ENCODE measurements at places on chromosomes 5 and 9. TPM values are rescaled to one million over a fixed set of nuclear protein-coding genes. Genes with fewer than 3 reads are reported as not detected.

C5orf34 gene
- 1.5 TPM for total RNA-seq

DNA sequence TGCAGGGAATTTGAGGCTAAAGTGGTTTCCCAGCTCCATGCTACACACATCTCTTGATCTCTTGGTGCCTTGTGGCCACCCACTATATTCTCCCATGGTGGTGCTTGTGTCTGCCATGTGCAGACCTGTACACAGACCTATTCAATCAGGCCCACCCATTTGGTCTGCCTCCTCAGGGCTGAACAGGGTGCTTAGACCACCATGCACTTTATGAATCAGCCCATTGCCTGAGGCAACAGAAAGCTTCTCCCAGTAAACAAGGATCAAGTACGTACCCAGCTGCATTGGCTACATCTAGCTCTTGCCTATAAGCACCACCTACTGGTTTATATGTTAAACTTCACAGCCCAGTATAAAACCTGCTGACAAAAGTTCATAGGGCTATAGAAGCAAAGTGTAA, 664.3 kb upstream of the EDIL3 start:
- DNase-seq: no peak

DNA sequence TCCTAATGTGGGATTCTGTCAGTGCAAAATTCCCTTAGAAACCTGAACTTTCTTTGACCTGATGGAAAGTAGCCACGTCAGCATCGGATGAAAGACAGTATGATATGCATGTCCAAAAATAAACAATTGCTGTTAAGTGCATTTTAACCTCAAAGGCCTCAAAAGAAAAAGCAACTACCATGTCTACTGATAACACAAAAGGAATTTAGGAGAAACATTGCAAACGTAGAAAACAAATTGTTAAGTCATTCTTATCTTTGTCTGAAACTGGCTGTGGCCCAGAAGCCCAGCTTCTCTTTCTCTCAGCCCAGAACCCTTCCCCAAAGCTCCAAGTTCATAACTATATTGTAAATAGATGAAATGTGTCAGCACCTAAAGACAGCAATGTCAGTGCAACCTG, 11.1 kb upstream of the LHFPL2 start:
- no peak for DNase-seq

FAXDC2 gene
- 25.7 TPM for total RNA-seq

IQGAP2 gene
- total RNA-seq: 8.8 TPM

DNA sequence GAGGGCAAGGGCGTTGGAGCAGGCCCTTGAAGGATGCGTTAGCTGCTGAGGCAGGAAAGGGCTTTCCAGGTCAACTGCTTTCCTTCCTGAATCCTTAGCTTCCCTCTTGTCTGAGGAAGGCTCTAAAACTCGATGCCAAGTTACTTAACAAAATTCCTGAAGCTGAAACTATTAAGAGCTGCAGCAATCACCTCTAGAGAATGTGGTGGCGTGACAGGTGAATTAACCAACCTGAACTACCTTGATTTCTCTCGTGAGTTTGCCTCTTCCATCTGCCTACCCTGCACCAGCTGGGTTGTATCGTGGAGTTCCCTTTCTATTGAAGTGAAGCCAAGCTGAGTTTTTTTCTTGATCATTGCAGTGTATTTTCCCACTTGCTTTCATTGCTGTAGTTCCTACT, 96.1 kb downstream of the PDE8B start:
- no peak for DNase-seq

GRCh38 chr5:164000241-164000640, 494.8 kb downstream of the MAT2B start:
- DNase-seq: no peak

DNA sequence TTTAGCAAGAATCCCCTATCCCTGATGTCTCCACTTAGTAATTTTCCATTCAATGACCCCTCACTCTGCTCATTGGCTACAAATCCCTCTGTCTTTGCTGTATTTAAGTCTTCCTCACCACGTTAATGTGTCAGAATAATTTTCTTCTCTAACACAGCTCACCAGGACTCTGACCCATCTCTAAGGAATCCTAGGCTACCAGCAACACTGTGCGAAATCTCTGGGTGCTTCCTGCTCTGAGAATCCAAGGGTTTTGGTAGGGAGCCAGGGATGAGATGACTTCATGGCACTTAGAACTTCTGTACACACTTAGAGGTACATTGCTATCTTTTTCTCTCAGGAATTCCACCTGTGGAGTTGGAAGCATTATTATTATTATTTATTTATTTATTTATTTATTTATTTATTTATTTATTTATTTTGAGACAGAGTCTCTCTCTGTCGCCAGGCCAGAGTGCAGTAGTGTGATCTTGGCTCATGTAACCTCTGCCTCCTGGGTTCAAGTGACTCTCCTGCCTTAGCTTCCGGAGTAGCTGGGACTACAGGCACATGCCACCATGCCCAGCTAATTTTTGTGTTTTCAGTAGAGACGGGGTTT, 53.5 kb downstream of the FOXI1 start:
- DNase-seq: no peak

GRCh38 chr5:83285661-83286398, 185.7 kb upstream of the VCAN start:
- no peak for DNase-seq

DNA sequence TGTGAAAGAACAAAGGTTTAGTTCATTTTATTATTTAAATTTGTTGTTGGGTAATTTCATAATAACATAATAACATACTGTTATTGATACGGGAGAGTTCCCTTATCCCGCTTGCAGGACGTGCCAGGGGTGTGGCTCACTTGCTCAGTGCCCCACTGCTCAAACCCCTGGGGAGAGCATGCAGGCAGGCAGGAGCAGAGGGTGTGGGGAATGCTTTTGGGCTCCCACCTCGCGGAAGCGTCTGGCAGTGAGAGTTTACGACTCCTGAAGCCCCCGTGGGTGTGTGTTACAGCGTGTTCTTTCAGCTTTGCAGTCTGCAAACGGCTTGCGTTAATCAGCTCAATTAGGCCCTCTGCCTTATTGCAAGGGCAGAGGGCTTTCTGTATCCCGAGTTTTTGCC, 675.9 kb downstream of the SEMA5A start:
- no peak for DNase-seq

- DNase-seq: no peak
Observed at GRCh38 chr9:13580760-13581159, 301.3 kb upstream of the MPDZ start.

GRCh38 chr5:7794311-7794710, 56.6 kb downstream of the CFAP90 start:
- no peak for DNase-seq

CACFD1 gene
- 28.9 TPM for total RNA-seq

SLC9A3 gene
- total RNA-seq: 1.7 TPM

GRCh38 chr9:88739373-88739772, 204.4 kb downstream of the NXNL2 start:
- no peak for DNase-seq

DNA sequence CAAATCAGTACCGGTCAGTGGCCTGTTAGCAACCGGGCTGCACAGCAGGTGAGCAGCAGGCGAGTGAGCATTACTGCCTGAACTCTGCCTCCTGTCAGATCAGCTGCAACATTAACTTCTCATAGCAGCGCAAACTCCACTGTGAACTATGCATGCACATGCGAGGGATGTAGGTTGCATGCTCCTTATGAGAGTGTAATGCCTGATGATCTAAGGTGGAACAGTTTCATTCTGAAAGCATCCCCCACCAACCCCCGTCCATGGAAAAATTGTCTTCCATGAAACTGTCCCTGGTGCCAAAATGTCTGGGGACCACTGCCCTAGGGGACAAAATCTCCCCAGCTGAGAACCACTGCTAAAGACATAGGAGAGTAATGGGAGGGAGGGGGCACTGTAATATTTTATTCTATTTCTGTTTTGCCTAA, 51.1 kb downstream of the P4HA2 start:
- no peak for DNase-seq

ANP32B gene
- total RNA-seq: 117 TPM

WDR36 gene
- total RNA-seq: 23.5 TPM

GLRA1 gene
- total RNA-seq: not detected

GRCh38 chr5:110738503-110738811, 350 bp upstream of the SLC25A46 start:
- DNase-seq: no peak

DNA sequence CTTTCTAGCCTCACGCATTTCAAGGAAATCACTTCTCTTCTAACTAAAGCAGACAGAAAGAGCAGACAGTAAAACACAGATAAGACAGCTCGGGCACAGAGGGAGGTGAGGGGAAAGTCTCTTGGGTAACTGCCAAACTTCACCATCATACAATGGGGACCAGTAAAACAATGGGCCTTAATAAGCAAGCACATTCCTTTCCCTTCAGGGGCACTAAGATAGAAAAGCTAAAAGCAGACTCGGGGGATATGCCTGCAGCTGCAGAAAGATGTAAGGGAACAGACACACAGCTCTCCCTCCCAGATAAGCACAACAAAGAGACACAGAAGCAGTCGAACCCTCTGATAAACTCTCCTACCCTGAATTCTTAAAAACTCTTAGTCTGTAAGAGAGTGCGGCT, 15.6 kb upstream of the CKS2 start:
- DNase-seq: no peak

NTRK2 gene
- 30.9 TPM for total RNA-seq

DNA sequence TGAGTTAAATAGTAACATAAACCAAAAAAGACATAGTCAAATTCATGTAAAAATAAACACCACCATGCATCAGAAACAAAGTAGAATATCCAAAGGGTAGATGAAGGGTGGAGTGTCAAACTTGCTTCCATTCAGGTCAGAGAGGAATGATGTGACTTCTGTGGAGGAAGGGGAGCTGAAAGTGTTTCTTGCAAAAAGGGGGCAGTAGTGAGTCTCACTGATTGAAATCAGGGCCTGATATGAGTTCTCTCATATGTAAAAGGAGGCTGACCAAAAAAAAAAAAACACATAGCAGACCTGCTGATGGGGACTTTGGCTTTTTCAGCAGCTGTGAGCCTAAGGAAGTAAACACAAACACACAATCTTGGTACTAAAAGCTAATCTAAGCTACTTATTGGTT, 38.8 kb upstream of the RGMB start:
- DNase-seq: no peak

ST8SIA4 gene
- total RNA-seq: not detected

ZNF883 gene
- total RNA-seq: 7.3 TPM

DNA sequence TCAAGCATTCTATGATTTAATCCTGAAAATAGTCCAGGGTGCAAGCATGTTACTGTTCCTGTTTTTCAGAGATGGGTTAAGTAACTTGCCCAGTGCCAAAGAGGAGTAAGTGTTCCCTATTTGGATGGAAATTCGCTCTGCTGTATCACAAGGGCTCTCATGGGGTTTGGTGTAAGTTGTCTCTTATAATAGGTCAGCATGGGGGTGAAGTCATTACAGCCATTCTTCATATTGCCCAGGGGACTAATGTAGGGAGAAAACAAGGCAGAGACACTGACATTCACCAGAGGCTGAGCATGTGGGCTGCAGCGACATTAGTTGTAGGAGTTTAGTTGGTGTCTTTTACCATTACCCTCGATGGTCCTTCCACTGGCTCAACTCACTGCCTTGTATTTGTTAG, 142.1 kb upstream of the GLRA1 start:
- no peak for DNase-seq

NEUROG1 gene
- not detected for total RNA-seq

ZNF454 gene
- total RNA-seq: 1.6 TPM

DNA sequence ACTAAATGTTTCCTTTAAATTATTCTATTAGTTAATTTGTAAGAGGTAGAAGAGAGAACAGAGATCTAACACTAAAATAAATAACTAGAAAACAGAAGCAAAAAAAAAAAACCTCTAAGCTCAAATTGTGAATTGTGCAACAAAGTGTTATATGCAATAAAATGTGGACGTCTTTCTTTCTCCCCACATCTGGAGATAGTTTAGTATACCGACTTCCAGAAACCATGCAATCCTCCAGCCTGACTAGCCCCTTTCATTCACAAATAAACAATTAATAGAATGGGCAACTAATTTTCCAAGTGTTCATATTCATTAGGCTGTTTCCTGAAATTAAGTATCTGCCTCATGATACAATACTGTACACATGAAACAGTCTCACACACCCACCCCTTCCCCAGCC, 258.5 kb downstream of the BNC2 start:
- no peak for DNase-seq

DNA sequence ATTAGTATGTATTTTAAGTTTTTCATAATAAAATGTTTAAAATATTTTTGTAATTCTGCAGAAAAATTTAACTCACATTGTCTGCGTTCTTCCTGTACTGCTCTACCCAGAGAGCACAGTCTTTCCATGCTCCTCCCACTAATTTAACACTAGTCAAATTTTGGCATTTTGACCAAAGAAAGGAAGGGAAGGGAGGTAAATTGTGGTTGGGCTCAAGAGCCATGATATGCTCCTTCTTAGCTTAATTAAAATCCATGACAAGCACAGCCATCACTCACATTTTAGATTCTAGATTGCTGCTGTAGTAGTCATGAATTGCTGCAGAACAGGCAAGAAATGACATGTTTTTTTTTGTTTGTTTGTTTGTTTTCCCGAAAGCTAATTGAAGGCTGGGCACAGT, 98.4 kb downstream of the NLN start:
- DNase-seq: no peak

SLC24A2 gene
- total RNA-seq: not detected

TESK1 gene
- 44.4 TPM for total RNA-seq

SOHLH1 gene
- not detected for total RNA-seq

DNA sequence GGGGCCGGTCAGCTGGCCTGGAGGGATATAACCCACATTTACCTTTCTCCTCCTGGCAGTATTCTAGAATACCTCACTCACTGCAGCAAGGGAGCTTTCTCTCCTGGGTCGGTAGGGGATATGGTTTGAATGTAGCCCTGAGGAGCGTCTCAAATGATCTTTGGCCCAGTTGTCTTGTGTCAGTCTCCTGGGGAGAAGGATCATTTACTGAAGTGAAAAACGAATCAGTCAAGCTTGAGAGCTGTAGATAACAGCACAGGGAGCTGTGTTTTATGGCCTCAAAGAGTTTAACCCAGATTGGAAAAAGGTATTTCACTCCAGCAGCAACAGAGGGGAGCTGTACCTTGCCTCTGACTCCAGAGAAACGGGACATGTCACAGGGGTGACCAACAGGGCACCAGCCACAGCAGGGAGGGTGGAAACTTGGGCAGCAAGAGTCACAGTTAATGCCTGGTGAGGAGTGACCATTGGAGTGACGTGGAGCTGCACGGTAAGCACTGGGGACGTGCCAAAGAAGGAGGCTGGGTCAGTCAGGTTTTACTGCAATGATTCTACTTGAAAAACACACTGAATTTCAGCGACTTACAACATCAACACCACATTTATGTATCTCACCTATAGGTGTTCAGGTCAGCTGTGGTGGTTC, 29.8 kb upstream of the ZFR start:
- no peak for DNase-seq

ABO gene
- total RNA-seq: not detected

DNA sequence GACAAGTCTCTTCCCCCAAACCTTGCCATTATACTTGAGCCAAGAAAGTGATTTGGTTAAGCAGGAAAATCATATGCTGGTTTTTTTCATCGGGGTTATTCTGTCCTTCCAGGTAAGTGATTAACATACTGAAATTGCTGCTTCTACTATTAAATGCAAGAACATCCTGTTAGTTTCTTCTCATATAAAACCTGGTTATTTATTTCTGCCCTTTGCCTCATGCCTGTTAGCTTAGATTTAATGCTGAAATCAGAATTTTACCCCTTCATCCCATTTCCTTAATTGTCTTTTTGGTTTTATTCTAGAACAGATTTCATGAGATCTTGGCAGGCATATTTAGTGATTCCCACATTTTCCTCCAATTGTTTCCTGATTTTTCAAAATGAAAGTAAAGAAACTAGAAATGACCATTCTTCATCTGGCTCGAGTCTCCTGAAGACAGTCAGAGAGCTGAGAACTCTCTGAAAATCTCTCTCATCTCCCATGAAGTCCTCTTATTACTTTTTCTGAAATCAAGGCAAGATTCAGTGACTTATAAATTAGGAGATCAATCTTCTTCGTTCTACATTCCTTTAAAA, 132.9 kb downstream of the NFIB start:
- DNase-seq: no peak

- no peak for DNase-seq
Observed at GRCh38 chr9:133759946-133760345, 21.8 kb upstream of the SARDH start.
